ENCODE measurements at places on chromosomes 7 and 10.

DNA sequence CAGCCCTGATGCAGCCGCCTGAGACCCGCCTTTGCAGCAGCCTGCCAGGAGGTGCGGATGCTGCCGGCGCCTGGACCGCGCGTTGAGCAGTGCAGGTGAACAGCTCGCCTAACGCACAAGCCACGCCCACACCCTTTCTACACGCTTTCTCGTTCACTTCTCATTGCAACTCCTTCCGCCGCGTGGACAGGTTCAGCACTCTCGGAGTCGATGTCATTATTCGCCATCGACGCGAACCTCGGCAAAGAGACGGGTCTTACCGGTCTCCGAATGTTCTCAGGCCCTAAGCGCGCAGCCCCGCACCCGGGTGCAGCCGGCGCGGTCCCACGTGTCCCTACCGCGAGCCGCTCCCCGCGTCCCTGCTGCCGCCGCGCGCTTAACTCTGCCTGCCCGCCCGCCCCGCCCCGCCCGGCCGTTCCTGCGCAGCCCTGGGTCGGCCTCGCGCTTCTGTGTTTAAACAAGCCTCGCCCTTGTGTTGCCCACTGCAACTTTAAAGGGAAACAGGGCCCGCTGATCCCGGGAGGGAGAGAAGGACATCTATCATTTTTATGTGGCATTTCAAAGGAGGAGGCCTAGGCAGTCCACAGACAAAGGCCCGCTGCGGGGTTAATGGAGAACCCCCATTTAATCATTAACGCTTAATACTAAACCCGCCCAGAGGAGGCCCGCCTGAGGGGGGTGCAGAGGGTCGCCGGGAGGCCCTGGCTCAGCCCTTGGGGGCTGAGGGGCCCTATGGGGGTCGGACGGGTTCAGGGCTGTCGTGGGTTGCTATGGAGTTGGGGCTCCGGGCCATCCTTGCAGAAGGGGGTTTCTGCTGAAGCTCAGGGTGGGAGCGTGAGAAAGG lies 128.5 kb downstream of the WDR11 start:
- peak; percentile 1 for DNase-seq

DNA sequence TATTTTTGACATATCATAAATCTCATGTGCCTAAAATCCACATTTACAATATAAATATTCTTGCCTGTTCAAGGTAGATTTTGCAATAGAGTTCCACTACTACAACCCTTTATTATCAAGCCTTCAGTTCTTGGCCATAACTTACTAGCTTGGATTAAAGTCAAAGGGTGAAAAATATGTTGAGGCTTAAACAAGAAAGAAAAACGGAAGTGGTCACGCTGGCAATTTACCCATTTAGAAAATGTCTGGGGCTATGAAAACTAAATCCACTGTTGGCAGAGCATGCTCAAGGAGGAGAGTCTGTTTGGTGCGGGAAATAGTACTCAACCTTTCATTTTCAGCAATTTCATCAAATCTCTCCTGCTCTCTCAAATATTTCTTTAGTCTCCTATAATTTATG lies 209.8 kb upstream of the RHOBTB1 start:
- DNase-seq = no peak

- no peak for DNase-seq
Measured at GRCh38 chr7:116357781-116358670, 141.5 kb upstream of the CAV2 start.

DNA sequence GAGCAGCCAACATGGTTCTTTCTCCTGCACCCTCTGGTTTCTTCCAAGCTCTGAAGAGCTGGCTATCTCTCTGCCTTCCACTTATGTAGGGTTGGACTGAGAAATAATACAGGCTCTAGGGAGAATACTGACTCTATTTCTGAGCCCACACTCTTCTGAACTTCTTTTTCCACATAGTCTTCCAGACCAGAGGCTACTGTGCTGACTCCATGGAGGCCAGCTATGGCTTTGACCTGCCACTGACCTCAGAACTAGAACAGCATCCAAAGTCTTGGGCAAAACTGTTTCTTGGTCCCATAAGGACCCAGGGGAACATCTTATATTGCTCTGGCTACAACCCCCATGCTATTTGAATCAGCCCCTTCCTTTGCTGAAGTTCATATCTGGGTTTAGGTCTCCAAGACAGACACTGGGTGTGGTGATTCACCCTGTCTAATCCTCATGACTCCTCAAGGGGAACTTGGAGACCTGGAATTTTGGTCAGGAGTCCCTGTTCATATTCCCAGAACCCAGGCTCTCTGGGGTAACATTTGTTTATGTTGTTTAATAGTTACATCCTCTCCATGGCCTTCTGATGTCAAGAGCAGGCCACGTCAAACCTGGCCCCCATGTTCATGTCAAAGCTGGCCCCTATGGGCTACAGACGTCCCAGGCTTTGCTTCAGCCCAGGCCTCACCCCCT lies 12.1 kb upstream of the PLAU start:
- DNase-seq = no peak

DNA sequence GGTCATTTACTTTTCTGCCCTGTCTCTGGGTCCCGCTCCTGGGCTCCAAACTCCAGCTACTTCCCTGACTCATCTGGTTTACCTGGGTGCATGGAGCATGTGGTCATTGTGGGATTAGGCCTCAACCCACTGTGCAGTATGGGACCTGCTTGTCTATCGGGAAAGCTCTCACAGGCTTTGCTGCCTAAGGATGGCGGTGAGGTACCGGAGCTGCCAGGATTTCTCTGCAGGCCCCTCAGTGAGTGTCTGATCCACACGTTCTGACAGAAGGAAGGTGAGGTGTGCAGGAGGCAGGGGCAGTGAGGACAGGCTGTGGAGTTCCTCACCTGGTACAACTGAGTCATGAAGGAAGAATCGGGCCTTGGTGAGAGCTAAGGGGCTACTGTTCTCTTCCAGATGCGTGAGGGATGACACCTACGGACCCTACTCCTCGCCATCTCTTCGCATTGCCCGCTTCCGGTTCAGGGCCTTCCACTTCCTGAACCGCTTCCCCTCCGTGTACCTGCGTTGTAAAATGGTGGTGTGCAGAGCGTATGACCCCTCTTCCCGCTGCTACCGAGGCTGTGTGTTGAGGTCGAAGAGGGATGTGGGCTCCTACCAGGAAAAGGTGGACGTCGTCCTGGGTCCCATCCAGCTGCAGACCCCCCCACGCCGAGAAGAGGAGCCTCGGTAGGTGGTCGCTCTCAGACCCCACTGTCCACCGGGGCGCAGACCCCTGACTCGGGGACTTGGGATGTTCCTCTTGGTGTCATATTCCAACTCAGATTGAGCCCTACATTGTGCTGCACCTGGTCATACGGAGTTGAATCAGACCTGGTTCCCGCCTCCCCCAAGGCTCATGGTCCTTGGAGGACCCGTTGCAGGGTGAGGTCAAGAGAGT lies 56.7 kb downstream of the C10orf120 start:
- DNase-seq = no peak

GRCh38 chr7:21338728-21339164 lies 89.1 kb upstream of the SP4 start:
- peak; percentile 34 for DNase-seq

- DNase-seq = no peak
Measured at GRCh38 chr10:22824984-22825383, 102.9 kb upstream of the ARMC3 start.

DNA sequence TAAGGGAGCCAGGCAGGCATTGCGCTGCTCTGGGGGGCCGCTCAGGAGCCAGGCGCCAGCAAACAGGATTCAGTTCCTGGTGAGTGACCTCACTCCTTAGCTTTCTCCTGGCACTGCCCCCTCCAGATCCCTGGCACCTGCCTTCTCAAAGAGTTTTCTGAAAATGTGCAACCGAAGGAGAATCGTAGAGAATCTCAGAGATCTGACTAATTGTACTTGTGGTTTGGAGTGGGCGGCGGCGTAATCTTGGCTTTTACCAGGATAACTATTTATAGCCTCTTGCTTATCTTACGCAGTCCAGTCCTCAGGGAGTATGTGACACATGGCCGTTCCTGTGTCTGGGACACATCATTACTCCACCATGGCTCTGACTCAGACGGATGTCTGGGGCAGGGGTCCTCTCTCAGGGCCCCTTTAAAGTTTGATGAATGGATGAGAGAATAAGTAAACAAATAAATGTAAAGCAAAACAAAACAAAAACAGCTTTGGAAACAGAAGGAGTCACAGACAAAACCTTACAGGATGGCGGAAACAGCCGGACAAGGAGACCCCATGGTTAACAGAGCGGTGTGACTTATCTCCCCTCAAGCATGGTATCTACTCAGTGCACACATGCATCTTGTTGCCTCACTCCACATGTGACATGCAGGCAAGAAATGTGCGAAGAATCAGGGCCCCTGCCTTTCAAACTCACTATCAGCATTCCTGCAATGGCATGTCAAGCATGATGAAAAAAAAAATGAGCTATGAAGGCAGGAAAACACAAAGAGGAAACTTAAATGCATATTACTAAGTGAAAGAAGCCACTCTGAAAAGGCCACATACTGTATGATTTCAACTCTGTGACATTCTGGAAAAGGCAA lies 99.7 kb downstream of the TNS3 start:
- no peak for DNase-seq

GRCh38 chr10:14403881-14404623 lies 73.3 kb upstream of the FRMD4A start:
- no peak for DNase-seq

DNA sequence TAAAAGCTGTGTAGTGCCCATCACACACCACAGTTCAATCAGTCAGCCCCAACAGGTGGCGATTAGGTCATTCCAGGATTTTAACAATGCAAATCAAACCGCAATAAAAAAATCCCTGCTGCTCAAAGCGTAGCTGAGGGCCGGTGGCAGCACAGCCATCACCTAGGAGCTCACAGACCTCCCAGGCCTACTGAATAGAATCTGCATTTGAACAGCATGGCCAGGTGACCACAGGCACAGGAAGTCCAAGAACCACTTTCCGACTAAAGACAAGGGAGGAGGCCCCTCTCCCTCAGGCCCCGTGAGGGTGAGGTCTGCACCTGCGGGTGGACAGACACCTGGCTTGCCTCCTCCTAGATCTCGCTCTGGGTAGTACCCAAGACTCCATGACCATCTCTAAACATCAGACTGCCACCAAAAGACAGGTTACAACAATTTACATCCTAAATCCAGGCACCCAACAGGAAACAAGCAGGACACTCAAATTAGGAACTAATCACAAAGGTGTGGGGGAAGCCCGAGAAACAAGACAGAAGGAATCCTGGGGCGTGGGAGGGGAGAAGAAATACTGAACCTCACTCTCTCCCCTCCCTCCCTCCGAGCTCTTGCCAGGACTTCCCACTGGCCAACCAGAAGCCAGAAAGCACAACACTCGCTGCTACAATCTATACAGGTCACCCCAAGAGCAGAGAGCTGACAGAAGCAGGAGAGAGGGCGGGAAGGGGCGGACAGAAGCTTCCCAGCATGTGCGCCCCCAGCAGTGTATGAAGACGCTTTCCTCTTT lies 19.2 kb downstream of the GNA12 start:
- no peak for DNase-seq

DNA sequence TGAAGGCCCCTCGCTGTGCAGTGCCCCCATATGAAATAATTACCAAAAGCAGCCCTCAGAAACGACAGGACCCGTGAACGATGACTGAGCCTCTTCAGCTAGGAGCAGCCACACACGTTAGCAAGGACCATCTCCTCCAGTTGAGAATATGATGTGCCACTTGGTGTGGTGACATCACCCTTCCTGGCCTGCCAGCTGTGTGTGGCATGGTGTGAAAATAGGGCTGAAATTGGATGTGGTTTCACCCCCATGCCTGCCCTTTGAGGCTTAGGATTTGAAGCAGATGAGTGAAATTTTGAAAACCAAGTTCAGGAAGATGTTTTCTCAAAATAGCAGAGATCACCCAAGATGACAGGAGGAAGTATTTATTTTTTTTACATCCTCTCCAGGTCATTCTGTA lies 49.1 kb upstream of the BTBD16 start:
- DNase-seq = no peak

Measured in stimulated activated CD4-positive, alpha-beta T cell treated with anti-CD3 and anti-CD28 coated beads, Interleukin-1b, Interleukin-23, amount 100 ng/mL, for 24 hours (primary cell).